ENCODE measurements at places on chromosomes 5 and 9. TPM values are rescaled to one million over a fixed set of nuclear protein-coding genes. Genes with fewer than 3 reads are reported as not detected.

Gene ANKRD18B
- 5.0 TPM for total RNA-seq

Gene ABLIM3
- total RNA-seq: 5.7 TPM

Gene MAP1B
- total RNA-seq: 45.2 TPM

Gene FAM13B
- 12.8 TPM for total RNA-seq

Gene PRR7
- 28.0 TPM for total RNA-seq

Gene PCDHGB6
- 0.12 TPM for total RNA-seq

Gene SPZ1
- not detected for total RNA-seq

Gene MARCOL
- not detected for total RNA-seq

Gene GPR21
- not detected for total RNA-seq

Gene NR2F1-AS1
- 3.8 TPM for total RNA-seq

Gene CARTPT
- total RNA-seq: not detected

Gene SLC36A2
- not detected for total RNA-seq

Gene GLRA1
- not detected for total RNA-seq

Gene RABL6
- 82.0 TPM for total RNA-seq

Gene TLR4
- total RNA-seq: 0.08 TPM

Gene CCDC187
- not detected for total RNA-seq

Gene SLC25A2
- total RNA-seq: not detected

Gene PCDHB1
- not detected for total RNA-seq

Gene PCDHB2
- total RNA-seq: 3.3 TPM

Gene IFNK
- total RNA-seq: not detected

Gene SLC31A2
- total RNA-seq: 6.7 TPM

Gene C8G
- total RNA-seq: 1.1 TPM

Gene CDKN2AIPNL
- total RNA-seq: 44.8 TPM

Gene DOLPP1
- total RNA-seq: 23.3 TPM

Gene SIL1
- total RNA-seq: 24.4 TPM

Gene GABRA6
- not detected for total RNA-seq

Gene LECT2
- not detected for total RNA-seq

Gene SPAG8
- total RNA-seq: 0.24 TPM

Gene CEP72
- total RNA-seq: 8.9 TPM

Gene NR5A1
- total RNA-seq: 0.05 TPM

Gene ARL14EPL
- not detected for total RNA-seq

Gene POU5F2
- total RNA-seq: not detected

Gene ORM2
- not detected for total RNA-seq

Gene ANKDD1B
- total RNA-seq: not detected

Gene PCDHB14
- 0.06 TPM for total RNA-seq

Gene CDKN2A
- total RNA-seq: not detected

Gene N4BP3
- 1.5 TPM for total RNA-seq

Gene DND1
- total RNA-seq: 1.4 TPM

Gene SHOC1
- total RNA-seq: not detected

Gene IFNA13
- total RNA-seq: not detected

Gene NOXA1
- 1.4 TPM for total RNA-seq

Gene MAMDC2
- total RNA-seq: 0.20 TPM

Gene SIGMAR1
- total RNA-seq: 182 TPM

Gene ZNF169
- total RNA-seq: 1.5 TPM

Gene FER
- total RNA-seq: 5.5 TPM

Gene MVB12B
- total RNA-seq: 7.8 TPM
